ENCODE measurements at places on chromosomes 2 and 18.
A peak's percentile ranks its signal among the peaks of the same experiment; 100 is the strongest.

DNA sequence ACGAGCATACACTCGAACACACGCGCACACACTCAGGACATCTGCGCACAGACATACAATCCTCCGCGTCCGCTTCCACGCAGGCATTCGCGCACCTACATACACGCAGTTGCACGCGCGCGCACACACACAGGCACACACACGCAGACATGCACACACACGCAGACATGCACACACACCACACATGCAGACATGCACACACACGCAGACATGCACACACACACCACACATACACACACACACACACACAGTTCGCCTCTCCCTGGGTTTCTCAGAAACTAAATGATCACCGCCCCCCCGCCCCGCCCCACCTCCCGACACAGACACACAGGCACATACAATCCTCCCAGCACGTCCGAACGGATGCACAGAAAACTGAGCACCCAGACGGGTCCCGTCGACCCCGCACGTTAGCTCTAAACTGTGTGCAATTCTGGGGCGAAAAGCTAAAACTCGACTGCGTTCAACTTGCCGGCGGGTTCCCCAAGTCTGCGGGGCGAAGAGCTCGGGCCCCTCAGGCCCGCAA lies 1.0 kb downstream of the EPHA4 start:
- peak; percentile 28 for DNase-seq

DNA sequence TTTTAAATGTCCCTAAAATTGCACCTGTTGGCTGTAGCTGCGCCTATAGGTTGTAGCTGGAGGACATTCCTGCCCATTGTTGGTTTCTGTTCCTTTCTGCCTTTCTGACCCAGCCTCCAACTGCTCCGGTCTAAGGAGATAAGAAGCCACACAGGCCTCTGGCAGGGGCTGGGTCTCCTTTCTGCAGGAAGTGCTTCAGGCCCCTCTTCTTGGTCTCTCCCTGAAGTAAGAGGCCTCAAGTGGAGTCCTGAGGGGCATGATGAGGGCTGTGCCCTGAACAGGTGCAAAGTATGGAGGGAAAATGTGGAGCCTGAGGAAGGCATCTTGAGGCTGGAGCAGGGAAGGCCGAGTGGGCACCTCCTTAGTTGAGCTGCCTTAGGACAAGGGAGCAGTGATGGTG lies 10.4 kb upstream of the SFTPB start:
- no peak for DNase-seq

- DNase-seq: peak; percentile 26
Observed at GRCh38 chr2:240586919-240587800, 626 bp downstream of the CAPN10 start.

DNA sequence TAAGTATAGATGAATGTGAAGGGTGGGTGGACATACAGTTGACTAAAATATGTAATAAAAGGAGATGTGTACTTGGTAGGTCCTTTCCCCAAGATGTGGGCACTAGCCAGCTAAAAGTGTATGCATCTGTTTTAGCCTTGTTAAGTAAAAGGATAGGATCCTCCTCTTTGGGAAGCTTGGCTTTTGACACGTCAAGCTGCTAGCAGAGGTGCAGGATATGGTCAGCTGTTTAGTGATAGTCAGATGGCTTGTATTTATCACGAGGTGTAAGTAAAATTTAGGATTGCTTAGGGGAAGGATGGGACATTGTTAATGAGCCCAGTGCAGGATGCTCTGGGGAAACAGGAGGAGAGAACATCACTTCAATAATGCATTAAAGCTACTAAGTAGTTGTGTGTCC lies 1.5 kb downstream of the MFSD6 start:
- no peak for DNase-seq

DNA sequence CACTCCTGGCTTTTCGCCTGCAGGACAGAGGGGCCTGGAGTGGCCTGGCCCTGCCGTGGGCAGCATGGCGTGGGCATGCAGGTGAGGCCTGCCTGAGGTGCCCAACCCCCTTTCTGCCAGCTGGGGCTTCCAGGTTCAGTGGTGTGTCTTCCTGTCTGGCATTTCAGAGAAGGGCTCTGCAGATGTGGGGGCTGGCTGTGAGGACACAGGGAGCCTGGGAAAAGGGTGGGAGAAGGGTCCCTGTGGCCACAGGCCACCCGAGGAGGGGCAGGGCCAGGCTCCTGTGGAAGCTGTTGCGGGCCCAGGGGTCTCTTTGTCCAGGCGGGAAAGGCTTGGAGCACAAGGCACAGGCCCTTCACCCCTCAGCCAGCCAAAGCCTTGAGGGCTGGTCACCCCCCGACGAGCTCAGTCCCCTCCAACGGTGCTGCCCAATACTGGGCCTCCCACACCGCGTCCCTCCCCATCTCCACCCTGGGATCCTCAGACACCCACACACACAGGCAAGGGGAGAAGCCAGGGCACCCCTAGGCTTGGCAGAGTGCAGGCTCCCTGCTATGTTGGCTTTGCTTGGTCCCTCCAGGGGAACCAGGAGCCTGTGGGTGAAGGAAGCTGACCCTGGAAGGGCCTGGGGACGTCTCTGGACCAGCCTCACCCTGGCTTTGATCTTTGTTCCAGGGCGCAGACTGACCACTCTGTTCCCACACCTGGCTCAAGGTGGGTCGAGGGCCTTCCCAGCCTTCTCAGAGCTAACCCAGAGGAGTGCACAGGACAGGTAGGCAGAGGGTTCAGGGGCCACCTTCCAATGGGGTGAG lies 3.7 kb upstream of the AQP12A start:
- no peak for DNase-seq

- no peak for DNase-seq
Observed at GRCh38 chr18:78813156-78813555, 166.5 kb upstream of the SALL3 start.

GRCh38 chr2:158325782-158326340 lies 130.7 kb downstream of the CCDC148 start:
- DNase-seq: no peak

GRCh38 chr2:222033541-222033940 lies 265.3 kb downstream of the PAX3 start:
- DNase-seq: no peak

- DNase-seq: no peak
Observed at GRCh38 chr2:202723746-202724145, 89.0 kb downstream of the FAM117B start.

- DNase-seq: no peak
Observed at GRCh38 chr2:156505696-156506095, 69.5 kb downstream of the GPD2 start.
